ENCODE measurements at places on chromosomes 2 and 18. TPM values are rescaled to one million over a fixed set of nuclear protein-coding genes. Genes with fewer than 3 reads are reported as not detected.

- no peak for DNase-seq
Observed at GRCh38 chr18:63394954-63395353, 27.3 kb downstream of the VPS4B start.

DNA sequence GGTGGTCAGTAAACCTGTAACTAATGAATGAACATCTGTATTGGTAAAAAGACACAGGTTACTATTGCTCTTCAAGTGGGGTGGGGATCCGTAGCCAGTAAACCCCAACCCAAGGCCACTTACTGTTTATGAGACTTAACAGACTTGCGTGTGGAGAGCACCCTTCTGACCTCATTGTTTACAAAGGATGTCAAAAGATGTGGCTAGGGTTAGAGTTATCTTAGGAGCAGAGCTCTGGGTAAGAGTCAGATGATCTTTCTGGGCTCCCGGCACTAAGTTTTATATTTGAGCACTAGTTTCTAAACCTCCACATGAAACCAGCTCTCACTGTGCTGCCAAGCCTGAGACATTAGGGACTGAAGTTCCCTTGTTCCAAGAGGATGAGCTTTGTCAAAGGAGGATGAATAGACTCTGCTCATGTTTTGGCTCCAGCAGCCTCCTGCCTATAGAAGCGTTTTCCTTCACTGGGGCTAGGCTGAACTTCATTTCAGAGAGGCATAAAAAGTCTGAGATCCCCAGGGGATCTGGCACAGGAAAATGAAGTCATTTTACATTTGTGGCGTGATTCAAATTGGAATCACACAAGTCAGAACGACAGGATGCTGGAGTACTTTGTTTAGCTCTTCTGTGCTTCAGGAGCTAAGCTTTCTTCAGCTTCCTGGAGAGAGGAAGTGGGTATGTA is 403.1 kb upstream of the TRIB2 start:
- DNase-seq, result no peak

DNA sequence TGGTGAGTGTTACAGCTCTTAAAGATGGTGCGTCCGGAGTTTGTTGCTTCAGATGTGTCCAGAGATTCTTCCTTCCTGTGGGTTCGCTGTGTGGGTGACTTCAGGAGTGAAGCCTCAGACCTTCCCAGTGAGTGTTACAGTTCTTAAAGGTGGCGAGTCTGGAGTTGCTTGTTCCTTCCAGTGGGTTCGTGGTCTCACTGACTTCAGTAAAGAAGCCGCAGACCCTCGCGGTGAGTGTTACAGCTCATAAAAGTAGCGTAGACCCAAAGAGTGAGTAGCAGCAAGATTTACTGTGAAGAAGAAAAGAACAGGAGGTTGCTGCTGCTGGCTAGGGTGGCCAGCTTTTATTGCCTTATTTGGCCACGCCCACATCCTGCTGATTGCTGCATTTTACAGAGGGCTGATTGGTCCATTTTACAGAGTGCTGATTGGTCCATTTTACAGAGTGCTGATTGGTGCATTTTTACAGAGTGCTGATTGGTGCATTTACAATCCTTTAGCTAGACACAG is 34.0 kb upstream of the SPTBN1 start:
- no peak for DNase-seq

DNA sequence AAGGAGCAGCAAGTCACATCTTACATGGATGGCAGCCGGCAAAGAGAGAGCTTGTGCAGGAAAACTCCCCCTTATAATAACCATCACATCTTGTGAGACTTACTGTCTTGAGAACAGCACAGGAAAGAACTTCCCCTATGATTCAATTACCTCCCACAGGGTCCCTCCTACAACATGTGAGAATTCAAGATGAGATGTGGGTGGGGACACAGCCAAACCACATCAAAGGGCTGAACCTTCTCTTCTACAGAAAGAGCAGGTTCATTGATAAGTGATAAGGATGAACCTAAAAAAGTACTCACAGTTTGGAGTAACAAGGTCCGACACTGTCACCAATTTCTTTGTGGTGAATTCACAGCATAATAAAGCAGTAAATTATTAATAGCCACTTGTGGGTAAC is 422.2 kb upstream of the FSIP2 start:
- DNase-seq, result no peak

- DNase-seq, result no peak
Observed at GRCh38 chr2:219656526-219656925, 29.1 kb downstream of the SLC4A3 start.

FAM136A gene
- 23.6 TPM for total RNA-seq

CRYBA2 gene
- total RNA-seq, result not detected
